Right ventricle myocardium superior (tissue), 1 donor: ENCODE measurements at places on chromosomes 7 and 10. TPM values are rescaled to one million over a fixed set of nuclear protein-coding genes. Genes with fewer than 3 reads are reported as not detected.

DNA sequence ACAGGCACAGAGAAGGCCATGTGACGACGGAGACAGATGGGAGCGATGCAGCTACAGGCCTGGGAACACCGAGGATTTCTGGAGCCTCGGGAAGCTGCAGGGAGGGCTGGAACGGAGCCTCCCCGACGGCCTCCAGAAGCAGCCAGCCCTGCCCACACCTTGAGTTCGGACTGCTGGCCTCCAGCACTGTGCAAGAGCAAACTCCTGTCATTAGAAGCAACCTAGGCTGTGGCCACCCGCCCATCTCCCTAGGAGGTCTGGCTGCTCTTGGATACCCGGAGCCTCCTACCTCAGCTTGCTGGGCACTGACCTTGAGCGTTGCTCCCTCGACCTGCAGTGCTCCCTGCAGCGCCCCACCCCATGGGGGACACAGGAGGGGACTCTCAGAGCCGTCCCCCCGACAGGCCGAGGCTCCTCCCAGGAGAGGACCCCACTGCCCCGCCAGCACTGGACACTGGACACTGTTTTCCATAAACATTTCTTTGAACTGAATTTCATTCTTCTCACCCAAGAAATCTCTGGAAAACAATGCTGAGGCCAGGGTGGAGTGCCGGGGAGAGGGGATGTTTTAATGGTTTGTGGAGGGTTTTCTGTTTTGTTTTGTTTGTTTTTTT lies 22.5 kb upstream of the TNRC18 start:
- DNase-seq = no peak

- no peak for DNase-seq
These were observed 51.6 kb upstream of the PAX2 start for GRCh38 chr10:100693821-100694220.

- DNase-seq = no peak
These were observed 41.8 kb upstream of the FAM133B start for GRCh38 chr7:92631850-92632487.

DNA sequence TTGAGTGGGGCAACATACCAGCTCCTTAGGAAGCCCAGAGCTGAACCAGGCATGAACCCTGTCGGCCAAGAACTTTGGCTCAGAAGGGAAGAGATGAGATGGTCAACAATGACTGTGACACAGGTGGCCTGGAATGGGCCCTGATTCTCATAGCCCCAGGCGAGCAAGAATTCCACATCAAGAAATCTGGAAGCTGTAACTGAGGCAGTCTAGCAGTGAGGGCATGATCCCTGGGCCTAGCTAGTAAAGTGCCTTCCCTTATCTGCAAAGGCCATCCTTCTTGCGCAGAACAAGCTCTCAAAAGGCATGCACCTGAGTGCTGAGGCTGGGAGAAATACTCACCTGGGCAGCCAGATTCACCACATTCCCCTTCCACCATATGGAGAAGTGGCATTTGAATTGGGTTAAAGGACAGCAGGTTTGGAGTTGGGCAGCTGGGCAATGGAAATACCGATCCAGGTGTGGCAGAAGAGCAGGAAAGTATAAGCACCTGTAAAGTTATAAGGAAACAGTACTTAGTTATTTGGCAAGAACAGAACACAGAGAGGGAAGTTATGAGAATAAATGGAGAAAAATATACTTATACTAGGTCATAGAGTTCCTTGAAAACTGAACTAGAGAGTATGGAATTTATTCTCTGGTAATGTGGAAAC lies 78.6 kb upstream of the CAPZA2 start:
- no peak for DNase-seq

CDHR1 gene
- 0.32 TPM for total RNA-seq

THSD7A gene
- 0.70 TPM for total RNA-seq

SPDYE8 gene
- total RNA-seq = not detected
